Pons (tissue), 1 donor: ENCODE measurements at places on chromosomes 7 and 10.
A peak's percentile ranks its signal among the peaks of the same experiment; 100 is the strongest.

DNA sequence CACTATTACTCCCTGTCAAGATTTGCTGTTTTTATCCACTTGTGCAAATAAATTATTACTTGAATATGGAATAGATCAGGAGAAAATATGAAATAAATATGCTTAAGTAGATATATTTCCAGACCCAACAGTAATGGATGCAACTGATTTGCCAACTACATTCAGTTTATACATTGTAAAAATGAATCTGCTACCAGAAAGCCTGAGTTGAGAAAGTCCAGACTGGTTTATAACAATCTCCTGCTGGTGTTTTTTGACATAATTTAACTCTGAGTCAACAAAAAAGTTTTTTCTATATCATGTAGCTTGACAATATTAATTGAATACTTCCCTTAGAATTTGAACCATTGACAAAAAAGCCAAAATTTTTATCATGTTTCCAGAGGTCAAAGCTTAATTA is 265.8 kb upstream of the SEMA3D start:
- DNase-seq, result no peak

DNA sequence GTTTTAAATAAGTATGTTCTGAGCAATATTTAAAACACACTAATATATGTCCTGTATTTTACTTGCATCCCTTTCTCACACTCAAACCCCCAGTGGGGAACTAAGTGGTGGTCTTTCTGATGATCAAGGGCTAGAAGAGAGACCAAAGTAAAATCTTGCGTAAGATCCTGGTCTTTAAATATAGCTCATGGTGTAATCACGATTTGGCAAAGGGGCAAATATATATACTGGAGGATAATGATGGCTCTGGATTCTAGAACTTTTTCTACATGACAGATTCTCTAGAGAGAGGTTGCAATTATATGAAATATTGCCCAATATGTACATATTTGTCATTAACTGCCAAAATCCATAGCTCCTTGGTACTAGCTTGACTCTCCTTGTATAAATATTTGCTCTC is 438.3 kb downstream of the NXPH1 start:
- DNase-seq, result no peak

DNA sequence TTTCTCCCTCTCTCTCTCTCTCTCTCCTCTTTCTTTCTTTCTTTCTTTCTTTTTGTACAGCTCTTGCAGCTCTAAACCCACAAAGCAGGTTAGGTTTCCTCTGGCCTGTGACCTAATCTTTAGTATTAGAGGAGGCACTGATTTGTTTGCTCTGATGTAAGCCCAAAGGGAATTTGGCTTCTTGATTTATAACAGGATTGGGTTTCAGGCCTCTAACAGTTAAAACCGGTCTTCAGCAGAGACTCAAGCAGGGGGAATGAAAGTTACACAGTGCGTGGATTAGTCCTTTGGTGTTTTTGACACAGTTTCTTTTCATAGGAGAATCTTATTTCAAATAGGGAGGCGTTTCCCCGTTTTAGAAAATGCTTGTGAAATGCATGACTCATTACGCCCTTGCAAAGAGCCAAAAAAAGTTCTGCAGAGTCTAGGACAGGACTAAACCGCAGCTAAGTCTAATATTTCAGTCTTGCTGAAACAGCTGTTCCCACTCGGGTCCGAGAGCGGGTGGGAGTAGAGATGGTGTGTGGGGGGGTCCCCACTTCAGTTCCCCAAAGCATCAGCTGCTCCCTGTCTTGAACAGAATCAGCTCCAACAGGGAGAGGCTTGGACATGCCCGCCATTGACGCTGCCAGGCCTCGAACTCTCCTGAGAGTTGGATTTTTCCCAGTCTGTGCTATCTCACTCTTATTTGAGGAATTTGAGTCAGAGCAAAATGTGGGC is 296.5 kb upstream of the PITRM1 start:
- peak; percentile 69 for DNase-seq

- DNase-seq, result peak; percentile 38
Observed at GRCh38 chr7:47405921-47406800, 175.8 kb downstream of the TNS3 start.

- no peak for DNase-seq
Observed at GRCh38 chr10:16948361-16948760, 131.1 kb upstream of the RSU1 start.

GRCh38 chr10:30558411-30558810 is 71.1 kb downstream of the LYZL2 start:
- DNase-seq, result no peak

GRCh38 chr10:7525314-7526016 is 114.6 kb upstream of the SFMBT2 start:
- DNase-seq, result peak; percentile 90

DNA sequence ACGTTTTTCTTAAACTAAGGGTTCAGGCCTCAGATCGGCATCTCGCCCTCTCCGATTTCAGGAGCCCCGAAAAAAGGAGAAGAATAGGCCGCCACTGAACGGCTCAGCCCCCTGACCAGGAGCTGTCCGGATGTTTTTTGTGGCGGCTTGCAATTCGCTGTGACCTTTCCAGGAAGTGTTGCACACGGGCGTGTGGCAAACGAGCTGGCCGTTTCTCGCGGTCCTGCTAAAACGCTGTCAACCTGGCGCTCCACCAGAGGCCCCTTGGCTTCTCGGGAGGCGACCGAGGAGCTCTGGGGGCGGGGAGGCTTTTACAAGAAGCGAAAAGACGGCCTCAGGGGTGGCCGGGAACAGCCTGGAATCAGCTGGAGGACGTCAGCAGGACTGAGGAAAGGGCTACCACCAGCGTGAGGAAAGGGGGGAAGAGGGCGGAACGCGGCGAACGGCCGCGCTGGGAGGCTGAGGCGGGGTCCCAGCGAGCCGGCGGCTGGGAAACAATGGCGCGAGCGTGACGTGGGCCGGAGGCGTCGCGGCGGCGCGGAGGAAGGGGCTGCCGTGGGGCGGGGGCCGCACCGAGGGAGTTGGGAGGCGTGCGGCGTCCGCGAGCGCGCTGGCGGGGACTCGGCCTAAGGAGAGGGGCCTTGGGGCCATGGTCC is 493 bp downstream of the NT5C2 start:
- DNase-seq, result peak; percentile 58

- no peak for DNase-seq
Observed at GRCh38 chr7:102220960-102221800, 65.5 kb upstream of the SH2B2 start.

- DNase-seq, result no peak
Observed at GRCh38 chr10:48439581-48440041, 133.1 kb downstream of the MAPK8 start.

DNA sequence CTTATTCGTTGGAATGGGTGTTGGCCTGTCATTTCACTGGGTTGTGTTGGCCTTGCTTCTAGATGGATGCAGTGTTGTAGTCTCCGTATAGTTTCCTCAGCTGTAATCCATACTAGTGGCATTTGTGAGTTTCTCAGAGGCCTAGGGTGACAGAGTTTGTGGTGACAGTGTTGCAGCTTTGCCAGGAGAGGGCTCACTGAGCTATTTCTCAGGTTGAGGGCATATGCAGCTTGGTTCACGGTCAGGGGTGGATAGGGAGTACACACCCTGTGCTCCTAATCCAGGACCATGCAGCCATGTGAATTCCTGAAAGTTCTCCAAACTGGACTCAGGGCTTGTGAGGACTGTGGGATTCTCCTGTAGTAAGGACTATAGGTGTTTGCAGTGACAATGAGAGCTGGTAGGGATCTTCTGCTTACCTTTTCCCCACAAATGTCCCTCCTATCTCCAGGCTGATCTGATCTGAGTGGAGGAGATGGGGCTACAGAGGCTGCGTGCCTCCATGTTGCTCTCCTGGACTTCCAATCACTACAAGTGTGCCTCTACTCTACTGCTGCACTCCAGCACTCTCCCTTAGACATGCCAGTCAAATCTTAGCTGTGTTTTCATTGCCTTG is 229.0 kb downstream of the STK31 start:
- DNase-seq, result peak; percentile 8

- no peak for DNase-seq
Observed at GRCh38 chr7:5094641-5095040, 49.0 kb downstream of the RBAK start.

DNA sequence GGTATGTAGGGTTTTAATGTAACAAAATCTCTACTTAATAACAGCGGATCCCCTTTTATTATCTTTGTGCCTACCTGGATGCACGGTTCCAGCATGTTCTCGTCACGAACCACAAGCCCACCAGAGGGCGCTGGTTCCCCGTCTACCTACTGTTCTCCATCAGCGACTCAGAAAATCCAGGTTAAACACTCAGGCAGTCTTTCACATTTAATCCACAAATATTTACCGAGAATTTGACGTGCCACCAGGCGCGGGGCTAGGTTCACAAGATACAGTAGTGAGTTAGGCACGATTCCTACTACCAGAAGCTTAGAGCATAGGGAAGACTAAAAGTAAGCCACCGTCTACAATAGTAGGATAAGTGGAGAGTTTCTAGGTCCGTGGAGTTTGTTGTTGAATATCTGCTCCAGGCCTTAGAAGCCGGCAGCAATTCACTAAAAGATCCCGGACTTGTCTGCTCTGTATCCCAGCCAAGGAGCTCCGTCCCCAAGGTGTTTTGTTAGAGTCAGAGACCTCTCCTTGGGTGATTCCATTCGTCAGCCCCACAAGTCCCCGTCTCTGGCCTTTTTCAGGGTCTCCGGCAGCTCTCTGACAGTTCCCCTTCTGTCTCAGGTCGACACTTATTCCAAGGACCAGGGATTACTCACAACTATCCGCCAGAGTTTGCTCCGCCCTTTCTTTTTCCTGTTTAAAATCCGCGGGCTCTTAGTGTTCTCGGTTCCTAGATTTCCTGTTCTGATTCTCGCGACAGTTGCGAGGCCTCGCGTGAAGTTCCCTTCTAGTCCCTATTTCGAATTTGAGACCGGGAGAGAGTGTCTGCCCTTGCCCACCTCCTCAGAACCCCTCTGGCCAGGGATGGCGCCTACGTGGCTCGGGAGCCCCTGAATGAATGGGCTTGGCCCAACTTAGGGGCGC is 1.5 kb upstream of the KAZALD1 start:
- peak; percentile 95 for DNase-seq

DNA sequence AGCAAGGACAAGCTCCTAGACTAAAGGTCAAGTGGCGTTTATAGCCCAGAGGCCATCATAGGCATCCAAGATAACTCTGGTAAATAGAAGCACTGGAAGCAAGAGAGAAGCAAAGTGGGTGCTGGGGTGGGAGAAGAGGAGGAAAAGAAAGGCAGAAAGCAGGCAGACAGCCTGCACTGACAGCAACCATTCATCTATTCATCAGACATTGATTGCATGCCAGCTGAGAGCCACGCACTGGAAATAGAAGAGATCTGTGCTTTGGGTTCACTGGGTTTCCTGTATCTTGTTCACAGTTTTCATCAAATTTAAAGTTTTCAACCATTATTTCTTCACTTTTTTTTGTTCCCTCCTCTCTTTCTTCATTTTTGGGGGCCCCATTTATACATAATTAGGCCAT is 4.7 kb upstream of the SLIT1 start:
- peak; percentile 84 for DNase-seq

DNA sequence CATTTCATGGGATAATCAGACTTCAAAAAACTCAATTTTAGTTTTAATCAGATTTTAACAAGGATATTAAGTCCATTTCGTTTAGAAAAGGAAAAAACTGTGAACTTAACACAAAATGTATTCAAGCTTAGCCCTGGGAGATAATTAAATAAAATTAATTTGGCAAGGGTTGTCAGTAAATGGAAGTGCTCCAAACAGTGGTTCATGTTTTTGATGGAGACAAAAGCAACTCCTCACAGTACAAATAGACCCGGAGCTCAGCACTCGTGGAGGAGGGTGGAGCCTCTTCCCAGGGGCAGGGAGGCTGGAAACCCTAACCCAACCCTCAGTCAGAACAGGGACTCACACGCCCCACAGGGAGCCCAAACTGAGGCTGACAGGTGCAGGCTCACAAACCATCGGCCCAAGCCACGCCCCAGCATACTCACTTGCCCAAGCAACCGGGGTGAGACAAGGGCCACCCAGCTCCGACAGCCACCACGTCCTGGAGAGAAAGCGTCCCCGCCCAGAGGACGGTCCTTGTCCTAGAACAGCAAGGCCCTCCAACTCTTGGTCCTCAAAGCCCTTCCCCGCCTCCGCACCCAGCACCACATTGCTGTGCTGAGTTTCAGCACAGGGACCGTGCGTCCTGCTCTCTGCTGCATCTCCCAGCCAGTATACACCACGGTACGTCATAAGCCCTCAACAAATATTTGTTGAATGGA is 39.8 kb downstream of the MAD1L1 start:
- DNase-seq, result no peak

DNA sequence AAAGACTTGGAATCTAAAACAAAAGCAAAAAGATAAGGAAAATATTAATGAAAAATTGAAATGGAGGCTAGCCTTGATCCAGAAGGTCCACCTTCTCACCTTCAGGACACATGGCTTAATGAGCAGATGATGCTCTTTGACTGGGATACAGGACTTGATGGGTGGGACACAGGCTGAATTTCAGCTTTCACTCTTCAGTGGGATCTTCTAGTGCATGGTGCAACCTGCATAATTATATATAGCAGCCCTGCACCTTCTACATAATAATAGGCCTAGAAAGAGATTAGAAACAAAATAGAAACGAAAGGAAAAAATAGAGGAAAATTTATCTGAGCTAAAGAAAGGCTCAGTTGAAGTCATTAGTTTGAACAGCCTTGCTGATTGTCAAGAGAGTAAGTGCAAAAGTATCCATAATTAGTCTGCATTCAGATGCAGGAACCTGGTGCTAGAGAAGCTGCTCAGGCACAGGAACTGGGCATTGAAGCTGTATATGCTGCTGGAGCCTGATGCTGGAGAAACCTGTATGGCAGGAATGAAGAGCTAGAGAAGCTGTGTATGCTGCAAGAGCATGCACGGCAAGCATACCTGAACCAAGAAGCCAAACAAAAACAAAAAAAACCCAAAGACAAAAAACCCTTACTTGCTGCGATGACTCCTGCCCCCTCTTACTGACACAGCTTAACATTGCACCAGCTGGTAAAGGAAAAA is 19.4 kb downstream of the MKLN1 start:
- DNase-seq, result no peak

- no peak for DNase-seq
Observed at GRCh38 chr7:126495733-126496132, 757.0 kb downstream of the GRM8 start.

GRCh38 chr10:81873932-81874816 is 820 bp upstream of the NRG3 start:
- no peak for DNase-seq

DNA sequence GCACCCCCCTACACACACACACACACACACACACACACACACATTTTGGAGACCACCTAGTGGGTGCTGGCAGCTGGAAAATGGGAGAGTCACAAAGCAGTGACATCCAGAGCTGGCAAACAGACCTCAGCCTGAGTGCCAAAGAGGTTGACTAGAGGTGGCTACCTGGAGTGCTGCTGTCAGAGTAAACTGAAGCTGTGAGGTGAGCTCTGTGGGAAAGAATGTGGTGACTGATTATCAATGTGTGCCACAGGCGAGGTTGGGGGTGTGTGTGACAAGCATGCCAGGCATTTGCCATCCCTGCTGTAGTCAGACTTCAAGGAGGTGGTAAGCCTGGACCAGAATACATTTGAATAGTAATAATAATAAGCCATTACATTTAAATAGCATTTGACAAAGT is 120.6 kb downstream of the SLIT1 start:
- no peak for DNase-seq

DNA sequence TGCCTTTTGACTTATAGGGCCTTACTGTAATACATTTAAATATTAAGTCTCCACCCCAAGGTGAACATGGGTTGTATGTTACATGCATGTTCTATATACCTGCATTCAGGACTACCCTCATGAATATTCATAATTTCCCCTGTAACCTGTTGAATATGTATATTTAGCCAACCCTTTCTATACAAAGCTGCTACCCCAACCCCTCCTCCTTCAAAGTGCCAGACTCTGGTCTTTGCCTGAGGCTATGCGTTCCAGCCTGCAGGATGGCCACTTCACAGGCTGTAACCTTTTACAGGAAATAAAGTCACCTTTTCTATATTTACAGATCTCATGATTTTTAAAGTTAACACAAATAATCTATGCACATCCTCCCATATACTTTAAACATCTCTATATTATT is 10.1 kb upstream of the UNC5B start:
- no peak for DNase-seq
